ENCODE measurements at places on chromosomes 6 and 20.
A peak's percentile ranks its signal among the peaks of the same experiment; 100 is the strongest.

GRCh38 chr20:62500237-62500864 lies 24.6 kb upstream of the GATA5 start:
- DNase-seq, result no peak

DNA sequence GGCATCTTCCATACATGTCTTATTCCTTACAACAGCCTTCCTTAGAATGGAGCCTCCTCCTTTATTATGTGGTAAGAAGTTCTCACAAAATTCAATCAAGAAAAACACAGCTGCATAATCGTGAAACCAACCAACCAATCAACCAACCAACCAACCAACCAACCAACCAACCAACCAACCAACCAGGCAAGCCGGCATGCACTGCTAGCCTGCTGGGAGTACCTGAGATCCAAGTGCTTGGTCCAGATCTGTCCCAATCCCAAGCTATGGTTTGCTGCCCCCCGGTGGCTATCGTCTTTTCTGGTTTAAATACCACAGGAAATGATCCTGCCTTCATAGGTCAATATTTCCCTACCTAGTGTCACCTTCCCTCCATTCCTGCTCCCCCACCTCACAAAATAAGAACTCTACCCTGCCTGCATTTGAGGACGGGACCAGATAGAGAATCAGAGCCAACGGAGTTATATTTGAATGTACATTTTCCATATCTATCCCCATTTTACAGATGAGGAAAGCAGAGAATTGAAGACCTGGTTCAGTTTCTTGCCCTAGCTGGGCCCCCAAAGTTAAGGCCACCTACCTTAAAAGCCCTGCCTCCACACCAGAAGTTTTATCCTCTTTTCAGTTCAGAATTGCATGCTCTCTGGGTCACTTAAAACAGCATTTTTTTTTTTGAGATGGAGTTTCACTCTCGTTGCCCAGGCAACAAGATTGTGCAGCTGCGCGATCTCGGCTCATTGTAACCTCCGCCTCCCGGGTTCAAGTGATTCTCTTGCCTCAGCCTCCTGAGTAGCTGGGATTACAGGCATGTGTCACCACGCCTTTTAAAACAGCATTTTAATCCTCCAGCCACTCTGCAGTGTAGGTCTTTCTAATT lies 27.1 kb downstream of the RAB44 start:
- DNase-seq, result no peak

- no peak for DNase-seq
These were observed 9.7 kb upstream of the IBTK start for GRCh38 chr6:82257088-82257774.

- no peak for DNase-seq
These were observed 156.4 kb downstream of the MBOAT1 start for GRCh38 chr6:20055916-20056315.

- no peak for DNase-seq
These were observed 79.0 kb downstream of the ALDH8A1 start for GRCh38 chr6:134870677-134871498.

DNA sequence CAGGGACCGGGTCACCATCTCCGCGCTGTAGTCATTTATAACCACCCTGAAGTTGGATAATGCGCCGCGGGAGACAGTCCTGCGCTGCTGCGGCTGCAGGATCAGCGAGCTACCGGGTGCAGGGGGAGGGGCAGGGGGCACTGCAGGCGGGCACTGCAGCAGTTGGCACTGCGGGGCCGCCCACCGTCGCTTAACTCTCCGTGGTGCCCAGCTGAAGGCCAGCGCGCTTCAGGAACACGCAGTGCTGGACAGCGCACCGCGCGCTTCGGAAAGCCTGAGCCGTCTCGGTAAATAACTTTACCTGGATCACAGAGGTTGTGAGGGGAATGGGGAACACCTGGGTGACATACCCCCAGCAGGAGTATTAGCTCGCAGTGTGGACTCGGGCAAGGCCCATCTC lies 12.4 kb upstream of the LRFN2 start:
- DNase-seq, result peak; percentile 35

- no peak for DNase-seq
These were observed 334.9 kb upstream of the JARID2 start for GRCh38 chr6:14910692-14911547.

DNA sequence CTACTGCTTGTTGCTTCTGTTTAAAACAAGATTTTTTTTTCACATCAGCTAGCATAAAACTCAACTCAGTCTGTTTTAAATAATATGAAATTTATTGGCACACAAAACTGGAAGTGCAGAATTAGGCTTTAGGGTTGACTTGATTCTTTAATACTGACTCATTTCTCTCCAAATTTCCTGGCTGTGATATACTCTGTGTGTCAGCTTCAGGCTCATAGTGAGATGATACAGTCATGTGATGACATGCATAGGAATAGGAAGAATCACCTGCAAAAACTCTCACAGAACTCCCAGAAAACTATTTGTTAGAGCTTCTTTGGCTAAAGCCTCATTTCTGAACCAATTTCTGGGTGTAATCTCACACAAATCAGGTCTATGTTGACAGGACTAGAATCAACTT lies 1068.0 kb upstream of the EPHA7 start:
- DNase-seq, result no peak

DNA sequence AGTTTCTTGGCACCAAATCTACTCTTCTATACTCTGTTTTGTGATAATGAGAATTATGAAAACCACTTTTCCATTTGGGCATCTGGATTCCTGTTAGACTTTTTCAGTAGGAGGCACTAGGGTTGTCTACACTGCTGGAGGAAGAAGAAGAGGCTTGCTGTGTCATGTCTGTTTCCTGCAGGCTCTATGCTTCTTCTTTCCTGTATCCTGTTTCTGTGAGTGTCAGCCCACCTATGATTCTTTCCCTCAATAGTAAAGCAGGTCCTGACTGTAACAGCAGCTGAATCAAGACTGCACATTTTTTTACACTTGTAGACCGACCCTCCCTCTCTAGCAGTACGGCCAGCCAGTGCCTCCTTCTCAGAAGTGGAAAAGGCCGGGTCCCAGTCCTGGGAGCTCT lies 603.9 kb downstream of the HDGFL1 start:
- no peak for DNase-seq

DNA sequence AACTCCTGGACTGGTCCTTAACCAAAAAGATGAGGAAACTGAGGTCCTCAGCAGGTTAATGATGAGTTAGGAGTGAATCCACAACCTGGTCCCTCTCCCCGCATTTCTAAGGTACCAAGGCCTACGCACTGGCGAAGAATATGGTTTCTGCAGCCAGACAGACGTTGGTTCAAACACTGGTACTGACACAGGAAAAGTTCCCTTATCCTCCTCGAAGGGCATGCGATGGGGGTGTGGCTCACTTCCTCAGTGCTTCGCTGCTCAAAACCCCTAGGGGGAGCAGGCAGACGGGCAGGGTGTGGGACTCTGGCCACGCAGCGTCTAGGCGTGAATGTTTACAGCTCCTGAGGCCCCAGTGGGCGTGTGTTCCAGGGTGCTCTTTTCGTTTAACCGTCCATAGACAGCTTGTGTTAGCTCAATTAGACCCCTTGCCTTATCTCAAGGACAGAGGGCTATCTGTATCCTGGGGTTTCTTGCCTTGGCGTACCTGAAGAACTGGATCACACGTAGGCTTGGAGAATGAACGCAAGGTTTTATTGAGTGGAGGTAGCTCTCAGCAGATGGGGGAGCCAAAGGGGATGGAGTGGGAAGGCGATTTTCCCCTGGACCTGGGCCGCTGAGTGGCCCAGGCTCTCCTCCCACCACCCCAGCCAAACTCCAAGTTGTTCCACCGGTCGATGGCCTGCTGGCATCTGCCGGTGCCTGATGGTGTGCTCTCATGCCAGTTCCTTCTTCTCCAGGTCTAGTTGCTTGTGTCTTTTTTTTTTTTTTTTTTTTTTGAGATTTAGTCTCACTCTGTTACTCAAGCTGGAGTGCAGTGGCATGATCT lies 31.8 kb upstream of the PTPN1 start:
- DNase-seq, result peak; percentile 53

DNA sequence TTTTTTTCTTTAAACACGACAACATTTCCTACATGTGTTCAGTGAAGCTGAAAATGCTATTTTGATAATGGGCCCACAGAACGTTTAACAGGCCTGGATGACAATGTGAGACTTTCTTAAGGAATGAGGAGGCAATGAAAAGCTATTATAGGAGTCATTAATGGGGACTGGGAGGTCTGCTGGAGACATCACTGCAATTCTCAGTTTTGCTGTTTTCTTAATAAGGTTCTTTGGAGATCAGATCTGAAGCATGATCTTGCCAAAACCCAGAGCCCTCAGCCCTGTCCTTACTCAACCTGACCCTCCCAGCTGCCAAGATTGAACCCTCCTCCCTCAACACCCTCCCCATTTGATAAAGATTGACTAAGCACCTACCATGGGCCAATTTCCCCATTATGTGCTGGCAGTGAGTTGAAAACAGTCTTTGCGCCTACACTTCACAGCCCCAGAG lies 353.1 kb downstream of the MAFB start:
- DNase-seq, result no peak

DNA sequence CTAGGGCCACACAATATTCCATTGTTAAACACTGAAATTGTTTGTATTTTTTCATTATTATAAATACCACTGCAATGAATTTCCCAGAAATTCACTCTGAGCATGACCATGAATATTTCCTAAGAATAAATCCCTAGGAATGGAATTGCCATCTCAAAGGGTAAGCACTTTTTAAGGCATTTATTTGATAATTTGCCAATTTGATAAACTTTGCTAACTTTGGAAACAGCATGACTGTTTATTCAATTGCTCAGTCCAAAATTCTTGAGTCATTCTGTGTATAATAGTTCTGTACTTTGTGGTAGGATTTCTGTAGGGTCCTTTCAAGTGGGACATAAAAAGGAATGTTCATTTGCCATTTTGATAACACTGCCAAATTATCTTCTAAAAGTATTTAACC lies 44.2 kb upstream of the TOX2 start:
- no peak for DNase-seq

DNA sequence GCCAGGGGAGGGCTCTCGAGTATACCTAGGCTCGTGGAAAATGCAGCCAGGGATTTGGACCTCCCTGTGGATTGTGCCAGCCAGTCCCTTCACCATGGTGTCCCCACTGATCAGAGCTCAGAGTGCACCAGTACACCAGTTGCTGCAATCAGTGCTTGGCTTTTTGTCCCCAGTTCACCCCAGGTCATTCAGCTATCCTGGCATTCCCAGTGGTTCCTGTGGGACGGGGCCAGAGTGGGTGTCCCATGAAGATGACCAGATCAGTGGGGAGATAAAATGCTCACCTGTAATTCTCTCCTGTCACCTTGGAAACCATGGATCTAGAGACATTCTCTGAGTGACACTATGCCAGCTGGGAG lies 23.8 kb downstream of the MAS1 start:
- DNase-seq, result no peak

DNA sequence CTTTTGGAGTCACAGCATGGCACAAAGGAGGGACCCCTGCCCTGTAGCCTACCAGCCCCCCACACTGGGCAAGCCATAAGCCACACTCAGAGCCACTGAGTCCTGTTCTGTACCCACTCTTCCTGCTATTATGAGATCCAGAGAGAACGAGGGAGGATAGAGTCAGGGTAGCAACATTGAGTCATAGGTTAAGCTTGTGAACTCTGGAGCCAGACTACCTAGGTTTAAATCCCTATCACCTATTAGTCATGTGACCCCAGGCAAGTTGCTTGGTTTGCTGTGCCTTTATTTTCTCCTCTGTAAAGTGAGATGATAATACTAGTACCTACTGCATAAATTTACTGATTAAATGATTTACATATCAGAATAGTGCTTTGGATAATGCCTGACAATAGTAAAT lies 540 bp downstream of the CNBD2 start:
- DNase-seq, result no peak

Measured in ascending aorta (tissue), 2 donors.